HEK293T (cell line): ENCODE measurements at places on chromosomes 5 and 9.

- no peak for DNase-seq
Observed at GRCh38 chr5:95838001-95838520, 15.5 kb upstream of the GLRX start.

- DNase-seq = no peak
Observed at GRCh38 chr5:143064218-143064641, 294.1 kb downstream of the ARHGAP26 start.

GRCh38 chr9:5375790-5376477, 36.3 kb upstream of the RLN1 start:
- DNase-seq = no peak

- DNase-seq = no peak
Observed at GRCh38 chr5:33439905-33440481, 772 bp upstream of the TARS1 start.

DNA sequence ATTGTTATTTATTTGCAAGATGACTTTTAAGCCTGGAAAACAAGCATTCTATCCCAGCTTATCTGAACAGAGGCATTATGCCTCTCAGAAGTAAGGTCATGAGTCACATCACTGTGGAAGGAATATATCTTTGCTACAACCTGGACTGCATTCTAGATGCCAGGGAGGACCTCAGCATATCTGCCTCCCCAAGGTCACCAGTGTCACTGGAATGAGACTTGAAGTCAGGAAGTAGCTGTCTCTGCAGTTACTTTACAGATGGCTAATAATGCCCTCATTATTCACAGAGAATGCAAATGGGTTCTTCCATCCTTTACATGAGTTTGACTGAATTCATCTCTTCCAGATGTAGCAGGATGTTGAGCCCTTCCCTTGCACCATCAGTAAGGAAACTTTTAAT, 4.4 kb upstream of the FAM13B start:
- no peak for DNase-seq
